Renal cortex interstitium (tissue), 15 donors: ENCODE measurements at places on chromosomes 2 and 18. TPM values are rescaled to one million over a fixed set of nuclear protein-coding genes. Genes with fewer than 3 reads are reported as not detected.

- DNase-seq, result no peak
Measured at GRCh38 chr2:9773903-9774239, 69.4 kb upstream of the TAF1B start.

GRCh38 chr2:207156451-207157161, 9.1 kb downstream of the KLF7 start:
- no peak for DNase-seq

DNA sequence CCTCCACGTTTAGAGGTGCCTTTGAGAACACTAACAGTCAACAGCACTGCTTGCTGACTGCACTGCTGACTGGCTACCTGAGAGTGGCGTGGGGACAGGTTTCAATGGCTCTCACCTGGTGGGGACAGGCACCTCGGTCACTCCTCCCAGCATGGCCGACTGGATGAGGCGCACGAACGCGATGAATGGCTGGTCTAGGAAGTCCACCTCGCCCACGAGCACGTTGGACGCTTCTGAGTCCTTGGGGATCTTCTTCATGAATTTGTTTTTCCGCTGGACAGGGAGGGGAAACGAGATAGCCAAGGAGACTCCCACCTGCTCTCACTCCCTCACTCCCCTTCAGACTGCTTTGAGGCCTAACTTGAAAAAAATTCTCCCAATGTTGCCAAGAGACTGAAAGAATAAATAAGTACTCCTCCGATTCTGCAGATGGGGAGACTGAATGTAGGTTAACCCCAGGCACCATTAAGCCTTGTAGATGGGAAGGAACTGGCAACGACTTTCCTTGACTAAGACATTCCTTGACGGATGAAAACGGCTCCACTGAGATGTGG, 57.3 kb downstream of the MTHFD2 start:
- no peak for DNase-seq

DNA sequence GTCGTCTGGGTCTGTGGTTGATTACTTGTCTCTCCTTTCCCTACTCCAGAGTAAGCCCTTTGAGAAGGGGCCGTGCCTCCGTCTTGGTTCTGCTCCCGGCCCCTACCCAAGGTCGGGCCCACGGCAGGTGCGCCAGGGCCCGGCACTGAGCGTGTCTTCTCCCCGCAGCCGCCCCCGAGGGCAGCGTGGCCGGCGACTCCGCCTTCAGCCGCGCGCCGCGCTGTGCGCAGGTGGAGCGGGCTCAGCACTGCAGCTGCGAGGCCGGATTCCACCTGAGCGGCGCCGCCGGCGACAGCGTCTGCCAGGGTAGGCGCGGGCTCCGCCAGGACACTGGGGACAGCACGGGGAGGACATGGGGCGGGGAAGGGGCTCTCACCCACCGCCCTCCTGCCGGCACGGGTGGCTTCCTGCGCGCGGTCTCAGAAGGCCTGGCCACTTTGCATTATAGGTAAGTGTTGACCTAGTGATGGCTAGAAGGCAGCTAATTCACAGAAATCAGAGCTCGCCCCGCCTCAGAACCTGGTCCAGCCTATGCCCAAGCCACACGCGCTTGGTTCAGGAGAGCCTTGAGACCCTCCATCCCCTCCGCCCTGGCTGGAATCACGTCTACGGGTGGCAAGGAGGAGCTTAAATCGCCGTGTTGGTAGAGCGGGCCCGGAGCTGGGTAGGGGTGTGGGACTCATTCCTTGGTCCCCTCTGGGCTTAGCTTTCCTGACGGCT, 43.5 kb downstream of the FBLN7 start:
- DNase-seq, result no peak

ZNF236 gene
- 10.1 TPM for polyA plus RNA-seq

TMEM182 gene
- 7.0 TPM for polyA plus RNA-seq

SCN7A gene
- 15.3 TPM for polyA plus RNA-seq

GRCh38 chr2:201987426-201987825, 46.2 kb upstream of the FZD7 start:
- DNase-seq, result no peak

C2orf68 gene
- polyA plus RNA-seq, result 56.2 TPM

SERPINB4 gene
- not detected for polyA plus RNA-seq

CD8B2 gene
- polyA plus RNA-seq, result 0.20 TPM

KCNIP3 gene
- polyA plus RNA-seq, result 12.4 TPM

DNA sequence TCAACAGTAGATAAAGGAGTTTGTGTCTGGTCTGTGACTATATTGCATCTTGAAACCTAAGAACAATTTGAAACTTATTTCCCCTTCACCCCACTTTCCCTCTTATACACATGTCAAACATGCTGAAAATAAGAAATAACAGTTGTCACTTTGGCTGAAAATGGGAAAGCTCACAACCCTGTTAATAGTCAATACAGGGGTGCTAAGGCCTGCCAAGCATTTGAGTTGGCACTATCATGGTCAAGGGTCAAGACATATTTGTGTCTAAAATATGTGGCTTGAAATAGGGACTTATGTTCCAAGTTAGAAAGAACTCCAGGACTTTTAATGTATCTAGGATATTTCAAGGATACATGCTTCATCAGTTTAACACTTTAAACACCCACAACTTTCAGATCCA, 20.6 kb downstream of the PAIP2B start:
- no peak for DNase-seq

DNA sequence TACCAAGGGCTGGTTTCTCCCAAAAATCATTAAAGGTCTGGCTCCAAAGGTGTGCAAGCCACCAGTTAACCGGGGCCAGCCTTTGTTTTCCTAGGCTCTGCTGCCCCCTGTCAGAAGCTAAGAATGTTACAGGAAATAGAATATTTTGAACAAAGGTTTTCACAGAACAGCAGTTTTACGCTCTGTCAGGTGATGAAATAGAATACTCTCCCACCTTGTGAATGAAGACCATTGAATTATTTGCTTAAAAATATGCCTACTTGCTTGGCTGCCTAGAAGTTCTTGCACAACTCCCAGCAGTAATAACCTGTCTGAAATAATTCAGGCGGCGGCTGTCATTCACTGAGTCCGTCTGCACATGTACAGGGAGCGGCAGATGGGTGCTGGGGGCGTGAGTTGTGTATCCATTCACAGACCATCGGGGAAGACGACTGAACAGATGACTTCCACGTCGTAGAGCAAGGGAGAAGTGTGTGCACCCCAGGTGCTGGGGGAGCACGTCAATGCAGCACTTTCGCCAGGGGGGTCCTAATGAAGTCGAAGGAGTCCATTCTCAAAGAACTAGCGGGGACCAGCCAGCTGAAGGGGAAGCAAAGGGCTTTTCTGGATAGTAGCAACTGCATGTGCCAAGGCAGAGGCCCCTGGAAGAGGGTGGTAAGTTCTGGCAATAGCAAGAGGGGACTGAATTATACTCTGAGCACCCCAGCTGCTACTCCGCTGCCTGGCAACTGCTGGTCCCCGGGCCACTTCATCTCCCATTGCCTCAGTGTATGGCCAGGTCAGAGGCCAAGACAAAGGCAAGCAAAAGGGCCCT, 56.1 kb downstream of the SF3B1 start:
- DNase-seq, result peak; percentile 52

OTX1 gene
- polyA plus RNA-seq, result 0.03 TPM

GRCh38 chr2:85905187-85905666, 16.4 kb upstream of the ST3GAL5 start:
- DNase-seq, result no peak

GRCh38 chr2:73868204-73868978, 24.4 kb upstream of the ACTG2 start:
- no peak for DNase-seq

- DNase-seq, result no peak
Measured at GRCh38 chr2:122378521-122378920, 623.1 kb downstream of the TSN start.

GPN1 gene
- 66.7 TPM for polyA plus RNA-seq

GRCh38 chr2:24512404-24512803, 21.4 kb downstream of the NCOA1 start:
- DNase-seq, result no peak

TCF7L1 gene
- 49.9 TPM for polyA plus RNA-seq

- DNase-seq, result no peak
Measured at GRCh38 chr2:20103530-20103929, 52.1 kb upstream of the LAPTM4A start.

DNA sequence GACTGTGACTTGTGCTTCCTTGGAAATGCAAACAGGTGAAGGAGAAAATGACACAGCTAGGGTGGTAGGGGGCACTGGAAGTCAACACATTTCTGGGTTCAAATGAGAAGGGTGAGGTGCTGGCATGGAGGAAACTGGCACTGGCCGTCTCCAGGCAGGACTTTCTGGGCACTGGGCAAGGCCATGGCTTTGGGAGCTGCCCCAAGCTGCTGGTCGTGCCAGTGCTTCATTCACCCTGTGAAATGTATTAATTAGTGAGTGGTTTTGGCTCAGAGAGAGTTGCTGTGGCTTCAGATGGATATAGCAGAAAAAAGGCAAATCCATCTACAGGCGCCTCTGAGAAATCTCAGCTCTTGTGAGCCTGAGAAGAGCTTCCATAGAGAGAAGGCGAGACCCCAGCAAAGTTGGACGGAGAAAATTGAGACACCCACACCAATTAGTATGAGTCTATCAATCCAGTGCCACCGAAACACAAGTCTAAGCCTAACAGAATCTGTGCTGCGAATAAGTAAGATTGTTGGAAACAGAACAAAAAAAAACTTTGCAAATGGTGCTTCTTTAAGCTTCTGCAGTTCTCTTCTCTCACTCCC, 202.1 kb upstream of the TNP1 start:
- no peak for DNase-seq

ASXL3 gene
- 6.7 TPM for polyA plus RNA-seq

DNA sequence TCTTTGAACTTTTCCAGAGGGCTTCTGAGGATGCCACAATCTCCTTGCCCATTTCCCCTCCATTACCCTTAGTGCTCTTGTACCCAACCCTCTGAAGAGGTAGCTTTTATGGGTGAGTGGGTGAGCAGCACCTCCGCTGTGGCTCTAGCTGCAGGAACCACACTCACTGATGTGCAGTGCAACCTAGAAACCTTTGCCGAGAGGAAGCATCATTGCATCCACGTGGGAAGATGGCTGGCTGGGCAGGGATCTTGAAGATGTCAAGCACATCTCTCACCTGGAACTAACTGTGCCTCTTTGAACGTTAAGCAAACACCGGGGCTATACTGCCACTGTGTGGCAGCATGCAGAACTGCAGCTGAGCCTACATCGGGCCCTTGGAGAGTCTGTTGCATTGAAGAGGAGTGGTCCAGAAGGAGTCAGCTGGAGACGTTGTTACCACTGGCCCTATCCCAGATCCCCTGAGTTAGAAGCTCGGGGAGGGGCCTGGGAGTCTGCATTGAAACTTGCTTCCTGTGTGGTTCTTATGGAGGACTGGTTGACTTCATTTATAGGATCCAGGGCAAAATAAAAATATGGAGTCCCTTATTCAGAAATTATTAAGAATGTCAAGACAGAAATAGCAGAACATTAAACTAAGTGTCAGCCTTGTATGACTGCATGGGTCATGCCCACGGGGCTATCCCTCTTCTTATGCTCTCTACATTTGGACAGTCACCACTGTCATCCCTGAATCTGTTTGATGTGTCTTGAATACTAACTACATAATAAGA, 28.7 kb downstream of the IGFBP5 start:
- DNase-seq, result peak; percentile 59

DNA sequence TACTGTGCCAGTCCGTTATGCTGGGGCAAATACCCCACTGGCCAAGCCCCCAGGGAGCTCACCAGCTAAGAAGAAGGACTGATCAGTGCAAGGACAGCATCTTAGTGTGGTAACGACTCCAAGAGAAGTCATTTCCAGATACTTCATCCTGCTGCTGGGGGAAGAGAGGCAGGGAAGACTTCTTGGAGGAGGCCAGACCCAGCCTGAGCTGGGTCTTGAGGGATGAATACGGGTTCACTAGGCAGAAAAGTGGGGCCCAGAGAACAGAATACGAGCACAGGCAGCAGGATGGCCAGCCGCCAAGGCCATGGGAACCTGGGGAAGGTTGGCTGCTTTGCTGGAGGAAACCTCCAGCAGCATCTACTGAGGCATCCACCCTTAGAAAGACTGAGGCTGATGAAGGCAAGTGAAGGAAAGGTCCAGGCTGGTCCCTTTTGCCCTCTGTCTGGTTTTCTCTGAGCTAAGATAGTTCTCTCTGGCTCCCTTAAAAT, 84.1 kb downstream of the GLI2 start:
- no peak for DNase-seq

DNA sequence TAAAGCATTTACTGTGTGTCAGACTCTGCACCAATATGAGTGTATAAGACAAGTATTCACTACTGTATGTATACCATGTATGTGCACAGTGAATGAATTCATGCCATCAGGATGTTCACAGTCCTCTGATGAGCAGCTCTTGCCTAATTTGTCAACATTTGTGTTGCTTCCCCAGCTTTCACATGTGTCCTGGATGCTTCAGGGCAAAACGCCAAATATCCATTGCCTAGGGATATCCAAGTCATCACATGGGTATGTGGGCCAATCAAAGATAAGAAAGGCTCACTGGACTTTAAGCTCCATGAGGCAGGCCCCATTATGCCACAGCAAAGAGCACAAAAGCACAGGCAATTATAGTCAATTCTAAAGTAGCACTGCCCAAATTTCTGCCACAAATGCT, 134.2 kb upstream of the CHAC2 start:
- DNase-seq, result no peak

GRCh38 chr2:99899882-99900281, 242.5 kb downstream of the AFF3 start:
- no peak for DNase-seq

DNA sequence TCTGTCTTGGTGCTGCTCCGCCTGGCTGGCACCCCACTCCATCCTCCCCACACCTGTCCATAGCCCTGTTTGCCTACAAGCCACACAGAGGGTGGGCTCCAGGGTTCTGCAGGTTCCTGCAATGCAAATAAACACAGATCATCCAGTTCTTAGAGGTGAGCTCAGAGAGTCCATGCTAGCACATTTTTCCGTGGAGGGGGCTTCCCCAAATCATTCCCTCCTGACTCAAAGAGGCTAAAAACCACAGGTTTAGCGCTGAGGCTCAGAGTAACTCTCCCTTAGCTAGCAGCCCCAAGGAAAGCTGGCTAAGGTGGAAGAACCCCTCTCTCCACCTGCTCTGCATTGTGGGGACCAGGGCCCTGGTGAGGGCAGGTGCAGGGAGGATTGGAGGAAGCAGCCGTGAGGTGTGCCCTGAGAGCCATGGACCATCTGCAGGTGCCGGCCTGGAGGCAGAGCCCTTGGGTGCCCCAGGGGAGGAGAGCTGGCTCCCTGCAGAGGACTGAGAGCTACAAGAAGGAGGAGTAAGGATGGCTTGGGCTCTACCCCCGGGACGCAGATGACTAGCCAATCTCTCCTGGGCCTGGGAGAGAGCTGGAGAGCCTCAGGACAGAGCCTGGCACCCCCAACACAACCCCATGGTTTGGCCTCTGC, 23.8 kb upstream of the TEX44 start:
- DNase-seq, result no peak

ASB3 gene
- polyA plus RNA-seq, result 26.6 TPM

GRCh38 chr2:6828299-6828584, 37.5 kb downstream of the CMPK2 start:
- no peak for DNase-seq
